ENCODE measurements at places on chromosomes 5 and 9.

- DNase-seq = no peak
Observed at GRCh38 chr5:109705596-109705995, 15.9 kb downstream of the MAN2A1 start.

DNA sequence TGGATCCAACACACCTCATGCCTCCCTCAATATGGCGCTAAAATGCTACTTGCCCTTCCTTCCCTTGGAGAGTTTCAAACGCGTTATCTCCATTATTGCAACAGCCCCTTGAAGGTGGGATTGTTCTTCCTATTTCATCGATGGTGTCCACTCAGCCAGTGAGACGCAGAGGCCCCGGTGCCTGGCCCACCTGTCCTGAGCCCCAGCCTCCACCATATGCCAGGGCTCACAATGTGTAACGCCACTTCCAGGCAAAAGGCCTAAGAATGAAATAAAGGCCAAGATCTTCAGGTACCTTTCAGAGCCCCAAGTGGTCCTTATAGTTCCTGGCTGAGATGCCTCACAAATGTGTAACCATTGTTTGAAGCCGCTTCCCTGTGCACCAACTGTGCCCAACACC is 170.7 kb upstream of the PHYKPL start:
- DNase-seq = no peak

DNA sequence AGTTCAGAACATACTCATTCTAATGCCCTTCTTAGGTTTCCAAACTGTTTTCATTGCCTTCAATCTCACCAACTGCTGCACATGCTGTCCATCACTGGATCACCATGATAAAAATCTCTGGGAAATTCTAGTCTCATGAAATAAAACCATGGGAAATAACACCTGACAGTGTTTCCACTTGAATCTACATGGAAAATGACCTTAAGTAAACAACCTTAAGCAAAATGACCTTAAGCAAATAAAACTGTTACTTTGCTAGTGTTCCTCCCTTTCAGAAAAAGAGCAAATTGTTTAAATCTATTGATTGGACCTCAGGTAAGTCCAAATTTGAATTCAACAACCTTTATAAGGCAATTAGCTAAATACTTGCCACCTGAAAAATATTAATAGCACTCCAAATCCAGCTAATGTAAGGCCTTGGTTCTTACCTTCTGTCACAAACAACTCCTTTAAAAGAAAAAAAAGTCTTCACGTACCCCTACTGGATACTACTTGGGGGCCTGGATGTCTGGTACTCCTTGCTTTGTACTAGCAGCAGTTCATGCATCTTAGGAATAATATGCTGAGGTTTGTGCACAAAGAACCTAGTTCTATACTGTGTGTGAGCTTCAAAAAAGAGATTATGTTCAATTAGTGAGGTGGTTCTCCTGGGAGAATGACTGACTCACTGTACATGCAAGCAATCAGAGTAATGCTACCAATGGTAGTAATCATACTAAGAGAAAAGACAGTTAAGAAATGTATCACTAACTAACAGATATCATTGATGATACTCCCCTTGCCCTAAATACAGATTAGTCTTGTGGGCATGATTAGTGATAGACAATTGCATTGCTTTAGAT is 630.4 kb downstream of the PSAT1 start:
- DNase-seq = no peak

- DNase-seq = no peak
Observed at GRCh38 chr5:40630126-40630525, 49.6 kb upstream of the PTGER4 start.

GRCh38 chr5:155254399-155254798 is 240.8 kb downstream of the KIF4B start:
- no peak for DNase-seq

GRCh38 chr5:95794070-95794516 is 28.4 kb downstream of the GLRX start:
- DNase-seq = no peak

DNA sequence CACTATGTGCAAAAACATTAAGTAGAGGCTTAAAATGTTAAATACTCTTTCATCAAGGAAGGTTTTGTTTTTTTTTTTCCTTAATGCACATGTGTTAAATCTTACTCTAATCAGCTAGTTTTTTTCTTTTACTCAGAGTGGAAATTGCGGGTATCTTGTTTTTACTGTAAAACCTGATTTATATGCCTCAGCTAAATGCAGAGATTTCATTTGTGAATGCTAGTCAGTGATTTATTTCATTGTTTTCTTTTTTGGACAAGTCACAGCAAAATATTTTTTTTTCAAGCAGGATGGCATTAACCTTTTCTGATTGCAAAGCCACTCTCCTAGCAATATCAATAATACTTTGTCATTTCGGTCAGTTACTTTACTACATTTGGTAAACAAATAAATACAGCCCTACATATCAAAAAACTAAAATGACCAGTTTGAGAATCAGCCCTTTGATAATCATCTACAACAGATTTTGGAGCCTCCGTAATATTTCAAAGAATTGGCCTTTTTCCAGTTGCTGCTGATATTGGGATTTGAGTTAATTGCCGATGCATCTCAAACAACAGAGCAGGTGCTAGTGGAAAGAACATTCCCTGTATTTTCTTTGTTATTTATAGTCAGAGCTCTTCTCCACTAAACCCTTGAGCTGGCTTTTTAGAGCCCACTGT is 579.2 kb upstream of the ZNF608 start:
- no peak for DNase-seq

- DNase-seq = no peak
Observed at GRCh38 chr5:95986001-95986400, 24.4 kb upstream of the ELL2 start.

DNA sequence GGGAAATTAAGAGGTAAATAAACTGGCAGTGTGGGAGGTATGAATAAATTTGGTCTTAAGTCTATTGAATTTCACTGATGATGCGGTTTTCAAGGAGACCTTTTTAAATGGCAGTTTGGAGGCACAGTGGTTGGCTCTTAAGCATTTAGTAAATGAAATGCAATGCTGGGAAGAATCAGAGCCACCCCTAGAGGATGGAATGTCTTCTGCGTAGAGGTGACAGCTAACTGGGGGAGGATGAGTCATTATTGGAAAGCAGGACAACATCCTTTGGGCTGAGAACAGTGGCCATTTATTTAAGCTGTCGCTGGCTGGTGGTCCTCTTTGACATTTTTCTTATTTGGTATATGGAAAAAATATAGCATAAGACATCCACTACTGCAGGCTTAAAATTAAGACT is 163.2 kb downstream of the SH3GL2 start:
- no peak for DNase-seq

- no peak for DNase-seq
Observed at GRCh38 chr9:106613250-106613737, 249.7 kb upstream of the ZNF462 start.
